Myometrial cell (primary cell): ENCODE measurements at places on chromosomes 2 and 18. TPM values are rescaled to one million over a fixed set of nuclear protein-coding genes. Genes with fewer than 3 reads are reported as not detected.

Gene LOXL3
- 12.9 and 15.6 TPM in 2 replicates for total RNA-seq

Gene TWIST2
- 78.7 and 80.6 TPM in 2 replicates for total RNA-seq

Gene RGPD3
- total RNA-seq = 0.18 TPM in 1 of 2 replicates, not detected in the other

Gene GALR1
- total RNA-seq = not detected in 2 replicates

Gene SAG
- total RNA-seq = not detected in 2 replicates

Gene FN1
- 2,659 and 3,112 TPM in 2 replicates for total RNA-seq

Gene MALL
- 204 and 210 TPM in 2 replicates for total RNA-seq

Gene CCDC74A
- total RNA-seq = 20.0 and 30.3 TPM in 2 replicates

Gene ING5
- 12.7 and 39.9 TPM in 2 replicates for total RNA-seq

Gene MAT2A
- 59.4 and 67.5 TPM in 2 replicates for total RNA-seq

Gene FBLN7
- total RNA-seq = under 0.01 TPM in 1 of 2 replicates, not detected in the other

Gene DPYSL5
- total RNA-seq = under 0.01 TPM in 1 of 2 replicates, not detected in the other

Gene LAMA3
- 1.4 and 2.0 TPM in 2 replicates for total RNA-seq

Gene TRABD2A
- 7.8 and 8.9 TPM in 2 replicates for total RNA-seq

Gene FAHD2A
- total RNA-seq = 25.1 and 36.7 TPM in 2 replicates

Gene TMEM182
- 3.7 and 4.3 TPM in 2 replicates for total RNA-seq
